CD4-positive, alpha-beta T cell treated with Interferon alpha-2 for 1 hour (primary cell): ENCODE measurements at places on chromosomes 7 and 10.

- no peak for DNase-seq
These were observed 84.5 kb upstream of the CSTF2T start for GRCh38 chr10:51783941-51784340.

DNA sequence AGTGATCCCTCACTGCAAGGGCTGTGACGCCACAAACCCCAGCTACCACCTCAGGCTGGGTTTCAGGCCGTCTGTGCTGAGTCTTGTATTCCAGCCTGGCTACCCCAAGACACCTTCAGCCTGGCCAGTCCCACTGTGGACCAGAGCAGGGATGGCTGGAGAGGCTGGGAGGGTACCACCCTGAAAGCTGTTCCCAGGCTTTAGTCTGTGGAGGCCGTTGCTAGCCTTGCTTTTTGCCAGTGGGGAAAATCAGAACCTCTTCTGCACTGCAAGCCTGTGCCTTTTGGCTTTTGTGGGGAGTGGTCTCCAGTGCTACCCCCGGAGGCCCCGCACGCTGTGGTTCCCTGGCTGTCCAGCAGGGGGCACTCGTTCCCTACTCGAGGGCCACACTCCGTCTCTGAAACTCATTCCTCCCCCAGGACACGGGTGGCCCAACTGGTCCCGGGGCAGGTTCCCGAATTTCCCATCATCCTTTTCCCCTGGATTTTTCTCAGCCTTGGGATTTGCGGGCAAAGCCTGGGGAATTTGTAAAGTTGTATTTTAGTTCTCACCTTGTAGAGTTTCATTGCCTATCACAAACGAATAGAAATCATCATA lies 128.4 kb upstream of the BTBD16 start:
- DNase-seq: no peak

DNA sequence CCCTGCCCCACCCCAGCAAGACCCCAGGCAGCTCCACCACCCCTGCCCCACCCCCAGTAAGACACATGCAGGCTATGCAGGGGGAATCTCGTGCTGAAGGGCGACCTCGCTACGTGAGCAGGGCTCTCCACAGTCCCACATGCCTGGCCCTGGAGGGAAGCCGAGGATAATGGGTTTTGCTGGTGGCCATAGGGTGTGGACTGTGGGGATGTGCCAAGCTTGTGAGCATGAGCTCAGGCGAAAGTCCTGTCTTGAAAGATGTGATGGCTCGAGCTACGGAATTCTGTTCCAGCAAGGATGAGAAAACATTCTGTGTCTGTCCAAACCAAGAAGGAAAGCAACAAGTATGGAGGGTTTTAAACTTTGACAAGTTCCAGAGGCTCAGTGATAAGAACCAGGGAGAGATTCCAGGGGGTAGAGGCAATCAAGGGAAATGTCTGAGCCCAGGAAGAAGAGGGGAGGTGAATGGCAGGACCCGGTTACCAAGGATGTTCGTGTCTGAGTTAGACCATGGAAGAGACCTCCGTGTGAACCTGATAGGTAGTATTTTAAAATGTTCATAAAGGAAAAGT lies 63.1 kb downstream of the PYROXD2 start:
- no peak for DNase-seq

DNA sequence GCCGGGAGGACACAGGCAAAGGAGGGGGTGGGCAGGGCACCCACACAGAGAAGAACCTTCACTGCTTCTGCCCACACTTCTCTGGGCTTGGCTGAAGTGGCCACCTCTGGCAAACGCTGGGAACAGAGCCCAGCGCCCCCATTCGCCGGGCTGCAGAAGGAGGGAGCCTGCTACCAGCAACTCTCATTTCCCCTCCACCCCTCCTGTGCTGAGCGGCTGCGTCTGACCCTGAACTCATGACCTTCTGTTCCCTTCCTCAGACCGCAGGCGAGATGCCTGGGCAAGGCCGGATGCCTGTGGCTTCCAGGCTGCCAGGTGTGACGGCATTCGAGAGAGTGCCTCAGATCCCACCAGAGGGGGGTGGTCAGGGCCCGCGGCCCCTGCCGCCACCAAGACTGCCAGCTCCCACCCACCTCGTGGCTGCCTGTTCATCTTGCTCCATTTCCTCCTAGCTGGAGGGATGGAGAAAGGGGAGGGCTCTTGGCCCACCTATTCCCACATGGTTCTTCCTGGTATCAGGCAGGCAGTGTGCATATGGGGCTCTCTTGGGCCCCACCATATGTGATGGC lies 19.8 kb downstream of the DNAJB12 start:
- DNase-seq: peak; percentile 89

DNA sequence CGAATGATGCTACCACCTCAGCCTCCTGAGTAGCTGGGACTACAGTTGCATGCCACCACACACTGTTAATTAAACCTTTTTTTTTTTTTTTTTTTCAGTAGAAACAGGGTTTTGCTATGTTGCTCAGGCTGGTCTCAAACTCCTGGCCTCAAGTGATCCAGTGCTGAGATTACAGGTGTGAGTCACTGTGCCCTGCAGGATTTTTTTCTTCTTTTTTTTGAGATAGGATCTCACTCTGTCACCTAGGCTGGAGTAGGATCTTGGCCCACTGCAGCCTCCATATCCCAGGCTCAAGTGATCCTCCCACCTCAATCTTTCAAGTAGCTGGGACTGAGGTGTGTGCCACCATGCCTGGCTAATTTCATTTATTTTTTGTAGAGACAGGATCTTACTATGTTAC lies 6.4 kb downstream of the ACTA2 start:
- DNase-seq: no peak

GRCh38 chr10:34804306-34804705 lies 10.8 kb downstream of the PARD3 start:
- no peak for DNase-seq

DNA sequence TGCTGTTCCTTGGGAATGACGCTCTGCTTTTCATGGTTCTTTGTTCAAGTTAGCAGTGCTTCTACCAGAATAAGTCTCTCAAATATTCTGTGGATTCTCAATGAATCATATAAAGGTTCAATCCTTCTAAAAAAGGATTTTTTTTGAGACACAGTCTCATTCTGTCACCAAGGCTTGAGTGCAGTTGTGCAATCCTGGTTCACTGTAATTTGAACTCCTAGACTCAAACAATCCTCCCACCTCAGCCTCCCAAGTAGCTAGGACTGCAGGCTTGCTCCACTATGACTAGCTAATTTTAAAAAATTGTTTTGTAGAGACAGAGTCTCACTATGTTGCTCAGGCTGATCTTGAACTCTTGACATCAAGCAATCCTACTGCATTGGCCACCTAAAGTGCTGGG lies 64.9 kb upstream of the RELN start:
- no peak for DNase-seq

DNA sequence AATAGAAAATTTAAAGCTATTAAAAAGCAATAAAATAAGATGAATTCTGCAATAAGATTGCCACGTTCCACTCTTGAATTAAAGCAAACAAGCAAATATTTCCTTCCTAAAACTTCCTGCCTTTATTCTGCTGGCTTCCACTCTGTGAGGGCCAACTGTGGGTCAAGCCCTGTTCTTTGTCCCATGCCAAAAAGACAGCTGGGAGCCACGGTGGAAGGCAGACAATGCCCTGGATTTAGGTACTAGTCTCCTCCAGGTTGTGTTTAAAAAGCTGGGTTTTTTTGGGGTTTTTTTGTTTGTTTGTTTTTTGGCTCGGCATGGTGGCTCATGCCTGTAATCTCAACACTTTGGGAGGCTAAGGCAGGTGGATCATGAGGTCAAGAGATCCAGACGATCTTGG lies 39.1 kb downstream of the LRRTM3 start:
- DNase-seq: no peak

DNA sequence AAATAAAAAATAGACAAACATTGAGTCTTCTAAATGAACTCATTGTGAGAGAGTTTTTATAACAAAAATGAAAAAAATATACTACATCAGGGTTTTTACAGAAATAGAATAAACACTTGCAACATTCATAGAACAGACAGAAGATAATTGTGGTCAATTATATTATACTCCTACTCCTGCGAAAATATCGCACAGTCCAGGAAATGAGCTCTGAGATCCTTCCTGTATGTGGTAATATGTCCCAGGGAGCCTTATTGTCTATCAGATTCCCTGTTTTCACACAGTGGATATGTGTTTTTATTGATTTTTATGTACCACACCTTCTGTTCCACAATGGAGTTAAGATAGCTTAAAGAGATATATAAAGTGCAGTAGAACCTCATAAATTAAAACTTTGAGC lies 27.5 kb upstream of the RELN start:
- DNase-seq: no peak

DNA sequence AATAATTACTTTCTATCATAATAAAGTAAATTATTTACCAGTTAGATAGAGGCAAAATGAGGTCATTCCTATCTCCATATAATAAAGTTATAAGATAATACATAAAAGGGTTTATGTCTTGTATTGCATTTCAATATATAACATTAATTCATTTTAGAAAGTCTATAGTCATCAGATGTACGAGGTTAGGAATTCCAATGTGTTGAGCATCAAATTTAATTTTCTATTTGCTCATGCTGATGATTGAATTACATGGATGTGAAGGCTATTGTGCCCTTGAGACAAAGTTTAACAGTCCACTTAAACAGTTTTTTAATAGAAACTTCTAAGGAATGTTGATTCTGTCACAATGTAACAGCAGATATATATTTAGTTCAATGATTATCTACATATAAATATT lies 678.3 kb upstream of the LRRN3 start:
- no peak for DNase-seq

DNA sequence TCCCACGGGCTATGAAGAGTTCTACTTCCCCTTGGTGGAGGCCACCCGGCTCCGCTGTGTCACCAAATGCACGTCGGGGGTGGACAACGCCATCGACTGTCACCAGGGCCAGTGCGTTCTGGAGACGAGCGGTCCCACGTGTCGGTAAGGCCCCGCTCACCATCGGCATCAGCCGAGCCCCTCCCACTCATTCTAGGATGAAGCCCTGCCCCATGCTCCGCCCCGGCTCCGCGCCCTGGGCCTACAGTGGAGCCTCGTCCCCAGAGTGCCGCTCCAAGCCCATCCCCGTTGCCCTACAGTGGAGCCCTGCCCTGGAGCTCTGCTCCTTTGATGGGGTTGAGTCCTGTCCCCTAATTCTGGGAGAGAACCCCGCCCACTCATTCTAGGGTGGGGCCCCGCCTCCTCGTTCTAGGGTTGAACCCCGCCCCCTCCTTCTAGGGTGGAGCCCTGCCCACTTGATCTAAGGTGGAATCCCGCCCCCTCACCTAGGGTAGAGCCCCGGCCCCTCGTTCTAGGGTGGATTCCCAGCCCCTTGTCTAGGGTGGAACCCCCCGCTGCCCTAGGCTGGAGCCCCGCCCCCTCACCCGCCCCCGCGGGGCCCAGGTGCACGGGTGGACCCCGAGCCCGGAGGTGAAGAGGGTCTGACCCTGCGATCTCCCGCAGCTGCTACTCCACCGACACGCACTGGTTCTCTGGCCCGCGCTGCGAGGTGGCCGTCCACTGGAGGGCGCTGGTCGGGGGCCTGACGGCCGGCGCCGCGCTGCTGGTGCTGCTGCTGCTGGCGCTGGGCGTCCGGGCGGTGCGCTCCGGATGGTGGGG lies 3.4 kb upstream of the MUC12 start:
- DNase-seq: peak; percentile 70

DNA sequence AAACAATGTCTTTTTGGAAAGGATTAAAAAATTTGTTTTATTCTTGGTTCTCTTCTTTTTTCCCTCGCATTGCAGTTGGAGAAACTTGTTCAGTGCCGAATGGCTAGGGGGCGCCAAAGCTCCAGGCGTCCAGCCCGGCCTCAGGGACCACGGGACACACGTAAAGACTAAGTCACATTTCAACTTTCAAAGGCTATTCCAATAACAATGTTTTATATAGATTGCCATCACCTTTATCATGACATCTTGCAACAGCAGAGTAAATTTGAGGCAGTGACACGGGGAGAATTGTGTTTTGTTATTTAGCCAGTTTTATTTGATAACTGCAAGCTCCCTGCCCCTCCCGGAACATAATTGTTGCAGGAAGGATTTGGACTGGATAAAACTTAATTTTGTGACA lies 2.2 kb upstream of the IGFBP3 start:
- peak; percentile 63 for DNase-seq

- no peak for DNase-seq
These were observed 339.5 kb downstream of the WDR37 start for GRCh38 chr10:1395481-1396296.

DNA sequence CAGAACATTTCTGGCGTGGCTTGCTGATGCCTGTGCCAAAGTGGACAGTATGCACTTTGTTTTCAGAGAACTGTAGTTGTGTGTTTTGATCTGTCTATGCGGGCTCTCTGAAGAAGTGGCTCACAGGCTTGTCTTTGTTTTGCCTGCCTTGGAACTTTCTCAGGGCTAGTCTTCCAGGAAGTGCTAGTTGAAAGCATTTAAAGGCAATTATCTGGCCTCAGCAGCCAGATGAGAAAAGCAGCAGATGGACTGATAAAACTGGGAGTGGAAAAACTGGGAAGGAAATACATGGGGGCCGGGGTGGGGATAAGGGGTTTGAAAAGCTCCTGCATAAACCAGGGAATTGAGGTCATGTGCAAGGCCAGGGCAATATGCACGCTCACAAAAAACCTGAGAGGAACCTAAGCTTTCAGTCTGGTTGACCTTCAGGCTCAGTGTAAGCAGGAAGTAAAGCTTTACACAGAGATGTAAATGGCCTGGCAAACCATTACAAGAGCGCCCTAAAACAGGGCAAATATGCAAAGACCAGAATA lies 94.5 kb downstream of the ZNF33B start:
- DNase-seq: no peak

DNA sequence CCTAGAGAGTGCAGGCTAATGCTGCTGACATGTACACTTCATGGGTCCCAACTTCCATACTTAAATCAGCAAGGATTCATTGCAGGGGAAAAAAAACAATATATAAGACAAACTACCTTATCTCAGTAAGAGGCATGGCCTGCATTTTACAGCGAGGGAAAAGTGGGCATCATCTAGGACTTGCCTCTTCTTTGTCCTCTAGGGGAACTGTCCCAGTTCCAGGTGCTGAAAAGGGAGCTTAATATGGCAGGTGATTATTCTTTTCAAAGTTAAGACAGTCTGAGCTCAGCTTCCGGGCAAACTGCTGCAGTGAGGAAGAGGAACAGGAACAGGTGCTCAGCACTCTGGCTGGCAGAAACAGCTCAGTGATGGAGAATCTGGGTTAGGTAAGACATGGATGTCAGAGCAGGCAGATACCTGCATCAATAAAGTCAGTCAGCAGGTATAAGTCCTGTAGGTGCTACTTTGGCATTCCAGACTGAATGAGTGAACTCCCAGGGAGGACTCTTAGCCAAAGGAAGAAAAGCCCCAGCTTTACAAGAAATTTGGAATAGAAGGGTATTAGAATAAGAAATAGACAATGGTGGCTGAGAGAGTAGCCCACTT lies 147.2 kb downstream of the TMEM178B start:
- no peak for DNase-seq

DNA sequence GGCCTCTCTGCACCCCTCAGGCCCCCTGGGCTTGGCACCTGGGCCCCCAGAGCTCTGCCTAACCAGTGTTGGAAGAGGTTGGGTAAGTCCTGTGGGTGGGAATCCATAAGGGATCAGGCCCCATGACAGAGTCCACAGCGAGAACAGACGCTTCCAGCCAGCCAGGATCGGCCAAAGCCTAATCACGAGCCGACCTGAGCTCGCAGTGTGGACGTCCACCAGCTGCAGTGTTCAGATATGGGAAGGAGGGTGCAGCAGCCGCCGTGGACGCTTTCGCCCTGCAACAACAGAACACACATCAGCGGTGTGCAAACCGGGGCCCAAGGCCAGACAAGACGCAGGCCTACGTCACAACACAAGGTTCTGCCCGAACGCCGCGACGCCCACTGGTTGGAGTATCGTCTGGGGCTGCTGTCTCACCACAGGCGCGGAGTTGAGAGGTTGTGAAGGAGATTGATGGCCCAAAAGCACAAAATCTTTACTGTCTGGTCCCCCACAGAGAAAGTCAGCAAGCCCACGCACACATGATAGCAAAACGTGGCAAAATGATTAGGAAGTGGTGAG lies 102.1 kb downstream of the FOXL3 start:
- no peak for DNase-seq
